ENCODE measurements at places on chromosomes 1 and 21.

GRCh38 chr1:58657082-58657481, 42.8 kb downstream of the MYSM1 start:
- DNase-seq, result no peak

GRCh38 chr1:10708757-10709156, 87.7 kb downstream of the CASZ1 start:
- no peak for DNase-seq

GRCh38 chr1:10626791-10627410, 152.2 kb downstream of the PEX14 start:
- no peak for DNase-seq

DNA sequence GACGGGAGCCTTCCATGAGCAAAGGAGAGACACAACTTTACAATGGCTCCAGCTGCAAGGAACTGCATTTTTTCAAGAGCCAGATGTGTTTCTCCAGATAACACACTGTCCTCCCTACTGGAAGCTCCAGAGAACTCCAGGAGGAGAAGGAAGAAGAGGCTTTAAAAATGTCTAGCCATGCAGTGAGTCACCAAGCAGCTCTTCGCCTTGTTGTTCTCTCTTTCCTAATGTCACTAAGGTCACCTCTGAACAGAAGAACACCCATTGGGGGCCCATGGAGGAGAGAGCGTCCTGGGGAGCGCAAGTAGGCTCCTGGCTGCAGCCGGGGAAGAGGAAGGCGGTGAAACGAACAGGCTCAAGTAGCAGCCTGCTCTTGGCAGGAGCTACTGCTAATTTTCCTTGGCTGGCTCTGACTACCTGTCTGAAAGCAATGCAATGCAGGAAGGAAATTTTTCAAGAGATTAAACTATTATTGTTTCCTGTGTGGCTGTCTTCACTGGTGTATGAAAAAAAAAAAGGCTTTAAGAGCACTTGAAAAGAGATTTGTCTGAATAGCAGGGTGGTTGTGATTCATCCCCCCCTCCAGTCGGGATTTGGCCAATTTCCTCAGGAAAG, 321.9 kb downstream of the SETD4 start:
- DNase-seq, result no peak

DNA sequence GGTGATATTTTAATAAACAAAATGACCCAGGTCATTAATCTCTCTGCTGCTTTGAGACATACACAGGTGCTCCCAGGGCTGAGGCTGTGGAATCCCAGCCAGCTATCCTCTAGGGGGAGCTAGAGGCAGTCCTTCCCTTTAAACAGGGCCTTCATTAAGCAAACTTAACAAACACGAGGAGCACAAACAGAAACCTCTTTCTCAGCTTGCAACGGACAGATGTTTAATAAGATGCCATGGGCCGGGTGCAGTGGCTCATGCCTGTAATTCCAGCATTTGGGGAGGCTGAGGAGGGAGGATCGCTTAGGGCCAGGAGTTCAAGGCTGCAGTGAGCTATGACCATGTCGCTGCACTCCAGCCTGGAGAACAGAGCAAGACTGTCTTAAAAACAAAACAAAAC, 106.7 kb downstream of the HIVEP3 start:
- DNase-seq, result no peak

DNA sequence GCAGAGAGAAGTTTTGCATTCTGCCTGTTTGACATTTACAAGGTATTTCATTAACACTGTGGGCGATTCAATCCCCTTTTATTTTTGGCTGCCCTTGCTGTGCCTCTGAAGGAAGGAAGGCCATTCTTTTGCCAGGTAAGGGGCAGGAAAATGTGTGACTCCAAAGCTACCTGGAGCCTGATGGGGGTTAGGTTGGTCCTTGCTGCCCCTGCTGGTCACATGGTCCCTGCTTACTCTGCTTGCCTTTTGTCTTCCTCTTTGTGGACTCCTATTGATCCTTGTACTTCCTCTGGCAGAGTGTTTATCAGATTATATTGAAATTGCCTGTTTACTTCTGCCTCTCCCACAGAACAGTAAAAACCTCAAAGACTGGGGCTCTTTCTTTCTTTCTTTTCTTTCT, 65.7 kb downstream of the ST6GALNAC3 start:
- DNase-seq, result no peak

DNA sequence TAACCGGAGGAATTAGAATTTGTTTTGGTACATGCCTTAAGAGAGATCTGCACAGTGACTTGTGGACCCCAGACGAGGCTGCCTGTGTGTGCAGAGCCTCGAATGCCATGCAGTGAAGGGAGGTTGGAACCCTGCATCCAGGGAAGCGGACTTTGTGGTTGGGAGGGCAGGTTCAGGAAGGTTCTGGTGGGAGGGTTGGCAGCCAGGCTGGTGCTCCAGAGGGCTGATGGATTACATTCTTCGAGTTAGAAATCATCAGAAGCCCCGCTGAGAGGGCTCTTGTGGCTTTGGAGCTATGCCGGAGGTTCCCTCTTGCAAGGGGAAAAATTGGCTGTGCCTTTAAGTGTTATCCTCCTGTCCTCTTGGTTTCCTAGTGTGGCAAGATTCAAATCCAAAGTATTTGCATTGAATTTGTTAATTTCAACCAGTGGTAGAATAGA, 21.1 kb downstream of the ROR1 start:
- no peak for DNase-seq

- no peak for DNase-seq
Observed at GRCh38 chr1:155925506-155925905, 8.7 kb downstream of the KHDC4 start.

- no peak for DNase-seq
Observed at GRCh38 chr1:75503221-75503974, 107.5 kb downstream of the SLC44A5 start.

DNA sequence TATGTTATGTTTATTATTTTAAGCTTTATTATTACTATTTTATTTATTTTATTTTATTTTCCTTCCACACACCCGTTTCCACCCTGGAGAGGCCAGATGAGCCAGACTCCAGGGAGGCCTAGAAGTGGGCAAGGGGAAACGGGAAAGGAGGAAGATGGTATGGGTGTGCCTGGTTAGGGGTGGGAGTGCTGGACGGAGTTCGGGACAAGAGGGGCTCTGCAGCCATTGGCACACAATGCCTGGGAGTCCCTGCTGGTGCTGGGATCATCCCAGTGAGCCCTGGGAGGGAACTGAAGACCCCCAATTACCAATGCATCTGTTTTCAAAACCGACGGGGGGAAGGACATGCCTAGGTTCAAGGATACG, 468 bp upstream of the MX1 start:
- no peak for DNase-seq

DNA sequence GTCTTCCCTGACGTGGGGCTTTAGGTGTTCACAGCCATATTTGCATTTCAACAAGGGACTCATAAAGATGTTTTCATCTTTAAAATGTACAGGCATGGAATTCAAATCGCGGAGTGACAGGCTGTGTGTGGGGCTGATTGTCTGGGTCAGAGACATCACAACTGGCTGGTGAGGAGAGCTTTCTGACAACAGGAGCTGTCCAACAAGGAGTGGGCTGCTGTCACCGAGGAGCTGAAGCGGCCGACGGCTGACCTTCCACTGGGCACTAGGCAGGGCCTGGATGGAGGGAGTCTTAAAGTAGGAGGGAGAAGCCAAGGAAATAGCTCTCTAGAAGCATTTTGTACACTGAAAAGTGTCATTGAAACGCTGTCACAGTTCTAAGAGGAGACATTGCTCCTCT, 30.5 kb upstream of the SCMH1 start:
- no peak for DNase-seq

GRCh38 chr1:46194641-46195193, 3.5 kb downstream of the POMGNT1 start:
- no peak for DNase-seq

DNA sequence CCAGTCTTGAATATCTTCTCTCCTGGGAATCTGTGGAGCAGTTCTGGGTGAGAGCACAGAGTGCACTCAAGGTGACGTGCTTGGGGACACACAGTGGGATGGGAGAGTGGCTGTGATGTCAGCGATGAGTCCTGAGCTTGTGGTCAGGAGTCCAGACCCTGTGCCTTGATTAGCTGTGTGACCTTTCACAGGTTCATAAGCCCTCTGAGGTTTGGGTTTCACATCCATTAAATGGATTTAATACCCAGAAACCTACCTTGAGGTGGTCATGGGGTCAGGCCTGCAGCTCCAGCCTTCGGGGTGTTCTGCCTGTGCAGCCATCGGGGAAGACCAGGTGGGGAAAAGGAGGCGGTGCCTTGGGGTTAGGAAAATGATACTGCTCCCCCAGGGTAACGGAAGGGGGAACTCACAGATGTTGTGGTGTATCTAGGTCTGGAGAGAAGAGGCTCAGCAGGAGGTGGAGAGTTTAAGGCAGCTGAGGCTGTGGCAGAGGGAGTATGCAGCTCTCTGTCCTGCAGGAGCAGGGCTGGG, 38.5 kb upstream of the ETV3 start:
- no peak for DNase-seq

- DNase-seq, result no peak
Observed at GRCh38 chr1:166858726-166859419, 17.2 kb downstream of the TADA1 start.

GRCh38 chr1:28871631-28872401, 42.6 kb upstream of the EPB41 start:
- DNase-seq, result no peak

DNA sequence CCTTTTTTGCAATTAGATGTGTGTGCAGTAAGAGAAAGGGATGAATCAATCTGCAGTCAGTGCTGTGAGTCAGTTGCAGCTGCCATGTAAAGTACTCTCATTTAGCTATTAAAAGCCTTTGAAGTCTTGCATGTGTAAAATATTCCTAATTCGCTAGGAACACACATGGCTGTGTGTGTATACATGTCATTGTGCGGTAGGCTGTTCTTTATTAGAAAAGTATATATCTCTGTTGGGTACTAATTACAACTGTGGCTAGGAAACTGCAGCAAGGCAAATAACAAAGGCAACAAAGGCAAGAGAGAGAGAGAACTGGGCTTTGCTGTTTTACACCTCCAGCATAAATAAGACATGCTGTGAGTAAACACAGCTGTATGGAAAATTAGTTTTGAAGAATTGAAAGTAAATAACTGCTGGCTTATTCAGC, 41.7 kb downstream of the EPB41 start:
- no peak for DNase-seq

- DNase-seq, result no peak
Observed at GRCh38 chr1:208159555-208160258, 84.5 kb downstream of the PLXNA2 start.

DNA sequence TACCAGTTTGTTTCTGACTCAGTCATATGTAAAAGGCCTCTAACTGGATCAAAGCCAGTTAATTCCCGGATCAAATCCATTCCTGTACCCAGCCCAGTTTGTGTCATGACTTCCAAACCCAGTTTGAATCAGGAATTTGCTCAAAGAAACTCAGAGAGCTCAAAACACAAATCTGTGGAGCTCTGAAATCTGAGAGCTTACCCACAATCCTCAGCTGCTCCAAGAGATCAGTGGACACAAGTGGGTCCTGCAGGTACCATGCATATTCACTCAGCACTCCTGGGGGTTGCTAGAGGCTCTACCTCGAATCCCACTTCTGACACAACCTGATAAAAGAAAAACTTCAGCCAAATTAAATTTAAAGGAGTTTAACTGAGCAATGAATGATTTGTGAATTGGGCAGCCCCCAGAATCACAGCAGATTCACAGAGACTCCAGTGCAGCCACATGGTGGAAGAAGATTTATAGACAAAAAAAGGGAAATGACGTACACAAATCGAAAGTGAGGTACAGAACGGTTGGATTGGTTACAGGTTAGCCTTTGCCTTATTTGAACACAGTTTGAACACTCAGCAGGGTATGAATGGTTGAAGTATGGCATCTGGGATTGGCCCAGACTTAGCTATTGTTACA, 11.9 kb upstream of the MRPL55 start:
- DNase-seq, result no peak

- no peak for DNase-seq
Observed at GRCh38 chr1:202251424-202252256, 58.0 kb downstream of the LGR6 start.

- no peak for DNase-seq
Observed at GRCh38 chr1:161188381-161188780, 10.5 kb downstream of the ADAMTS4 start.

GRCh38 chr1:78102082-78102481, 56.3 kb downstream of the GIPC2 start:
- no peak for DNase-seq

DNA sequence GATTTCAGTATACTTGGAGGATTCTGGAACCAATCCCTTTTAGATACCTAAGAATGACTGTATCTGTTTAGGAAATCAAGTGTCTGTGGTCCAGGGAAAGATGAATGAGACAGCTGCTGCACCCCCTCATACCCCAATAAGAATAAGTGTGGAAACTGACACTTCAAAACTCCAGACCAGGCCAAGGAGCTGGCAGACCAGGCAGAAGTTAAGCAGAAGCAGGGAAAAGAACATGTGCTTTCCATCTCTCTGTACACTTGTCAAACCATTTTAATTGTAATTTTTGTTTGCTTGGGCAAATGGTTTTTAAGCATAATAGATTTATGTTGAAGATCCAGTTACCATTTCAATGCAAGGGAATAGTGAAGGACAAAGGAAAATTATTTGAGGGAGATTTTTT, 100.2 kb downstream of the GREM2 start:
- DNase-seq, result no peak

- DNase-seq, result no peak
Observed at GRCh38 chr1:67612788-67613241, 72.2 kb upstream of the GADD45A start.

- no peak for DNase-seq
Observed at GRCh38 chr1:117017648-117018047, 16.1 kb downstream of the CD101 start.

DNA sequence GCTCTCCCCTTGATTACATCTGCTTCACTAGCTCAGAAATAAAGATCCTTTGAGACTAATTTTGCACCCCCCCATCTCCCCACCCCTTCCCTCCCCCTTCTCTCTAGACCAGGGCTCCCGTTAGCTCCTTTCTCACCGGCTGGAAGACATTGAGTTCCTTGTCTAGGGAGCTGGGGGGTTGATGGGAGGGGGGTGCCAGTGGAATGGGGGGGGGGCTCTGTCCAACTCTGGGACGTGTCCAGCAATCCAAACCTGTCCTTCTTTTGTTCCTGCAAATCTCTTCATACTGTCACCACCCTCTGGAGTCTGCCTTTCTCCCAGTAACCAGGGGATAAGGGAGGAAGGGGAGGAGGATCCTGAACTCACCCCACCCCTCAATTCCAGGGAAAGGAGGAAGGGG, 61.9 kb downstream of the RHBG start:
- DNase-seq, result no peak

GRCh38 chr1:102733491-102734236, 374.7 kb downstream of the COL11A1 start:
- no peak for DNase-seq

Data from GOT3 (cell line).